ENCODE measurements at places on chromosomes 7 and 10.
A peak's percentile ranks its signal among the peaks of the same experiment; 100 is the strongest.

DNA sequence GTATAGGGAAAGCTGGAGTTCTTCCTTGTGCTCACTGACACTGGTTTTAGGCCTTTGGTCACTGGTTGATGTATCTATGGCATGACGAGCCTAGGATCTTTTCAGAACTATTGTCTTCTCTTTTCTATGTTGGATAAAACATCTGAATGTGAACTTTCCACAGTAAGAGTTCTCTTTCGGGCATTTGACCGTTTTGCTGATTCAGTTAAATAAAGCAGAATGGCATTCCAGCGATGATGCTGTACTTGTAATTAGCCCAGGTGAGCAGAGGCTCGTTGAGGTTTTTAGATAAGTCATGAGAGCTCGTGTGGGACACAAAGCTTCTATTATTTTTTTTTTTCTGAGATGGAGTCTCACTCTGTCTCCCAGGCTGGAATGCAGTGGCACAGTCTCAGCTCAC, 160.2 kb upstream of the DPP6 start:
- DNase-seq: no peak

DNA sequence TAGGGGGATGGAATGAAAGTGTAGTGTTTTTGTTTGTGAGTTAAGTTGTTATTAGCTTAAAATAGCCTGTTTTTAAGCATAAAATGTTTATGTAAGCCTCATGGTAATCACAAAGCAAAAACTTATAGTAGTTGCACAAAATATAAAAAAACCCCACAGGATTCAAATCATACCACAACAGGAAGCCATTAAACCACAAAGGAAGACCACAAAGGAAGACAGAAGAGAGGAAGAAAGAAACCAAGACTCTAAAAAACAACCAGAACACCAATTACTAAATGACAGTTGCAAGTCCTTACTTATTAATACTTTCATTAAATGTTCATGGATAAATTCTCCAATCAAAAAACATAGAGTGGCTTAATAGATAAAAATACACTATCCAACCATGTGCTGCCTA, 63.6 kb downstream of the ANKRD7 start:
- peak; percentile 14 for DNase-seq

GRCh38 chr10:124318811-124319210, 99.9 kb downstream of the OAT start:
- no peak for DNase-seq

GRCh38 chr7:132956556-132956955, 125.3 kb downstream of the CHCHD3 start:
- DNase-seq: no peak

DNA sequence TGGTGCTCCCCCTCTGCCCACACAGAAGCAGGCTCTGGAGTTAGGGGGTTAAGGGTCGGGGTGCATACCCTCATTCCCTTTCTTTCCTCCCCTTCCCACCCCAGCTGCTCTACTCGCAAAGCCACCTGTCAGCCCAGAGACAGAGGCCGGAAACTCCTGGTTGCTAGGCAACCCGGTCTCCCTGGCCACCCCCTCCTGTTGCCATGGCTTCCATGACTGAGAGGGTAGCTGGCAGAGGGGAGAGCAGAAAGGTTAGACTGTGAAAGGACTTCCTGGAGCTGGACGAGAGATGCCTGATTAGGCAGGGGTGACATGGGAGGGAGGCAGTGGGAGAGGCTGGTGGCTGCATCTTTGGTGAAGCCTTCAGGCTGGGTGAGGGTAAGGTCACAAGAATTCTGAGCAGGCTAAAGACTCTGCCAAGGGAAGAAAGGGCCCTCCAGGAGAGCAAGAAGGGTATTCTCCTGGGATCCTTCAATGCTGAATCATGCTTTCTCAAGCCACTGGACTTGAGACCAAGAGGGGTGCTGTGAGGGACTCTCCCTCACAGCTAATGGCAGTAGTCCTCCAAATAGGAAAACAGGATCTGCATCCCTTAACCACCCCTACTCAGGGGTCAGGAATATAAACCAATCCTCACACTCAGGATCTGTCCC, 5.4 kb downstream of the PSD start:
- DNase-seq: no peak

DNA sequence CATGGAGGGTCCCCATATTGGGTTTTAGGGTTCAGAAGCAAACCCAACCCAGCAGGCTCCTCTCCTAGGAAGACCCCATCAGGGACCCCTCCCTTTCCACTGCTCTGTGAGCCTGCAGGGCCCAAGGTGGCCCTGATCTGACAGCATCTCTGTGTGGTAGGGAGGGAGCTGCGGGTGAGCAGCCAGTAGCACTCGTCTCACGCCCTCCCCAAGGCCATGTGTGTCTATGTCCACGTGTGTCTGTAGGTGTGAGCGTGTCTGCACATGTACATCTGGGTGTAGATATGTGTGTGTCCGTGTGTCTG, 103.5 kb upstream of the FAM20C start:
- DNase-seq: no peak

DNA sequence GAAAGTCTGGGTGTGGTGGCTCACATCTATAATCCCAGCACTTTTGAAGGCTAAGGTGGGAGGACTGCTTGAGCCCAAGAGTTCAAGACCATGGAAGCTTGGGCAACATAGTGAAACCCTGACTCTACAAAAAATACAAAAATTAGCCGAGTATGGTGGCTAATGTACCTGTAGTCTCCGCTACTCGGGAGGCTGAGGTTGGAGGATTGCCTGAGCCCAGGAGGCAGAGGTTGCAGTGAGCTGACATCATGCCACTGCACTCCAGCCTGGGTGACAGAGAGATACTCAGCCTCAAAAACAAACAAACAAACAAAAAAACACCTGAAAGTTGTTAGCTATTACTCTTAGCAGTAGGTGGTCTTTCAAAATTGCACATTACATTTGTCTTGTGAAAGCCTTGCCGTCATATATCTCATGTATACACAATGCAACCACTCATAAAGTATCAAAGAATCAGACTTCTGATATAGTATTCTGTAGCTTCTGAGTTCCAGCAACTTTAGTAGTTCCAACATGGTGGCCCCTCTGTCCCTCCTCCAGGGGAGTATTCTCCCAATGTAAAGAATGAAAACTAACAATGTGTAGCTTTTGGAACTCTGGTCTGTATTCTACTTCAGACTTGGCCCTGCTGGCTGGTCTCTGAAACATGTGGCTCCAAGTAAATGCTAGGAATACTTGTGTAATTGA, 101.5 kb downstream of the ZNF92 start:
- no peak for DNase-seq

DNA sequence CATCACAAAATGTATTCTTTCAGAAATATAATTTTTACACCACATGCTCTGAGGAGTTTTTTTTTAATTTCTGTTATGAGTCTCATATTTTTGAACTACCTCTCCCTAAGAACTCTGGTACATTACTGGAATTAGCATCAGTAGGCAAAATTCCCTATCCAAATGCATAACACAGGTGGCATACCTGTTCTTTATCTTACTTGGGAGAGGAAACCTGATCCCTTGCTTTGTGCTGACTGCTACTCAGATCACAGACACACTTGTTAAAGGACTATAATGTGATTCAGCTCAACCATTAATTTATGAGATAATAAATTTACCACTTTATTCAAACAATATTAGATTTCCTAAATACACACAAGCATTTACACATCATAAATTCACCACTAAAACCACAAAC, 617.2 kb downstream of the GRM8 start:
- DNase-seq: no peak

DNA sequence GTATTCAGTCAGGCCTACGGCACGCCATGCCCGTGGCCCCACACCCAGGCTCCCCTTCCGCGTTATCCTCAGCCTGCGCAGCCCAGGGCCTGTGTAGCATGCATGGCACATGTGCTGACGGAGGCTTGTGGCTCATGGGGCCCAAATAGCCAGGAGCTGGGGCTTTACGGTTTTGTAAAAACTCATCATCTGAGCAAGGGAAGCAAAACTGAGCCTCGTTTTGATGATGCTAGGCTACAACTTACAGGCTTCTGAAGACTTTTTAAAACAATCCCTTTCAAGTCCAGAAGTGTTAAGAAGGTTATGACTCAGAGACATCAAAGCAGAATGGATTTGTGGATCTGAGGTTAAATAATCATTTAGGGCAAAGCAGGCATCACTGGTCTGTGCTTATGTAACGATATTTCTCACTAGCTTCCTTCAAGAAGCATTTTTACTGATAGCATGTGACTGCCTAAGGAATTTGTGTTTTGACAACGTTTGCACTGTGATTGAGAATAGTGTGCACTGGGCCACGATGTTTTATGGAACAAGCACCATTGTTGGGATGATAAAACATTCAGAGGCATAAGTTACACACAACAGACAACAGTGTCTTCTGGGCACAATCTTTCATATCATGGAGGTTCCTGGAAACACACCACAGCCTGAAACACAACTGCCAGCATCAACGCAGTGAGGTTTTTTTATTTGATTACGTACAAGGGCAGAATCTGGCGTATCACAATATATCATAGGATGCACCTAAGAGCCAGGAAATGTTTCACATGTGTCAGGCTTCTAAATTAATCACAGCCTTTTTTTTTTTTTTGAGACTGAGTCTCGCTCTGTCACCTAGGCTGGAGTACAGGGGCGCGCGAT, 274.3 kb downstream of the CCDC3 start:
- DNase-seq: no peak

DNA sequence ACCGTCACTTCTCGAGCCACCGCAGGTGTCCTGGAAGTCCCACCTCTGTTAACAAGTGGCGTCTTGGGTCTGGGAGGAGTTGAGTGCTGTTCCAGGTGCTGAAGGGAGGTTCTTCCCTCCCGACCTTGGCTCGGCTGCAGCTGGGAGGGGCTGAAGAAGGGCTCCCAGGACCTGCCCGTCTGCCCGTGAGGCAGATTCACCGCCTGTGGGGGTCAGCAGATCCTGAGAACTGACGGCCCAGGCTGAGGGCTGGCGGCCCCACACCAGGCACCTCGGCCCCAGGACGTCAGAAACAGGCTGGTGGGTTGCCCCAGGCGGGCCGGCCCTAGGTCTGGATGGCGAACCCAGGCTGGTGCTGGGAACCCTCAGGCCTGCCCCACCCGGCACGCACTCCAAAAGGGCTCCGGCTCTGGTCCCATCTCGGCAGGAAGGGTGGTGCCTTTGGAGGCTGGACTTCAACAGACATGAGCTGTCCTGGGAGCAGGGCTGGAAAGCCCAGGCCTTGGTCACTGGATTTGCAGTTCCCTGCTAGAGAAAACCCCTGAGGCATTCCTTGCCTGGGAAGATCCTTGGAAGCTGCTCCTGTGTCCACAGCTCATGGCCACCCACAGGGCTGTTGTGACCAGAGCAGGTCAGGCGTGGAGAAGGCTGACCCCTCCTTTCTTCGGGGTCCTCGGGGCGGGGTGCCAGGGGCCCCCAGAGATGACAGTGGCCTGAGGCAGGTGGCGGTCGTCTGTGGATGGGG, 42.6 kb upstream of the CFAP46 start:
- no peak for DNase-seq

- peak; percentile 21 for DNase-seq
Measured at GRCh38 chr7:127107601-127108007, 145.1 kb downstream of the GRM8 start.

DNA sequence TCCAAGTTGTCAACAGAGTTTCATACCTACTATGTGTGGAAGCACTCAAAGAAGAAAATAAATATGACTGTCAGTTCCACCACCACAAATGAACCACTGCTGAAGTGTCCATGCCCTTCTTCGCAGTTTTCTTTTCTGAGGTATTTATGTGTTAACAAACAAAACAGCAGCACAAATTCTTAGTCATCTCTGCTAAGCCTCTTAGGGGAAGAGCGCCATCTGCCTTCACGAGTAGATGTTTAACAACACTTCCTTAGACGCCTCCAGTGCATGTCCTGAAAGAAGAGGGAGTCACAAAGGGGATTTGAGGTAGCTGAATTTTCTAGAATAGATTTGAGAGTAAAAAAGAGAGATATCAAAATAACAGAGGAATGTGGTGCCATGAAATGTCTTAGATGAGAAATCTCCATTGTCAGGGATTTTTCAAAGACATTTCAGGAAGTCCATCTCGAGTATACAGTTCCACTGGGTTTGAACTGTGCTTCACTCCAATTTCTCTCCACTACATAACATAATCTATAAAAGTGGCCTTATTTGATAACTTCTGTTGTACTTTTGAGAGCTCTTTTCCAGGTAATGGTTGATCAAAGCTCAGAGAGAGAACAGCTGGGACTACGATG, 775.3 kb upstream of the POM121L12 start:
- DNase-seq: no peak

DNA sequence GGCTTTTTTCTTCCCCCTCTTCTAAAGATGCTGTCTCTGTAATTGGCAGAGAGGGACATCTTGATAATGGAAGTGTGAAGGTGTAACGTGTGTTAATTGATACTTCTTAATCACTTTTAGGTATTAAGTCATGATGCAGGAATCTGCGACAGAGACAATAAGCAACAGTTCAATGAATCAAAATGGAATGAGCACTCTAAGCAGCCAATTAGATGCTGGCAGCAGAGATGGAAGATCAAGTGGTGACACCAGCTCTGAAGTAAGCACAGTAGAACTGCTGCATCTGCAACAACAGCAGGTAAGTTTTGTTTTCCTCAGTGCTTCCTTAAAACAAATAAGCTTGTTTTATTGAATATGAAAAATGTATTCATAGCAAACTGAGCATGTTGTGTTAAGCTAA, 11.8 kb downstream of the FOXP2 start:
- DNase-seq: no peak

DNA sequence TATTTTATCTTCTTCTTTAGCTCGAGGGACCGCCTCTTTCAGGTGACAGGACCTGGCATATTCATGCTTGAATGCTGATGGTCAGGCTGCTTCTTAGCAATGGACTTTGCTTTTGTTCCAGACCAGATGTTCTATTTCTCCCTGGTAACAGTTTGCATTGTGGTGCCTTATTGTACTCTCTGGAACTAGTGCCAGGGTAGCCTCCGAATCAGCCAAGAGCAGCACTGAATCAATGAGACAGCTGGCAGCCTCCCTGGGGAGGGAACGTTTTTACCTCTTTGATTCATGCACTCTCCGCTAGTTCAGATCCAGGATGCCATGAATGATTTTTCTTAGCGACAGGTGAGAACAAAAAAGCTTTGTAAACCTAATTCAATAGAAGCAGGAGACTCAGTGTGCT, 54.1 kb upstream of the NXPH1 start:
- no peak for DNase-seq

DNA sequence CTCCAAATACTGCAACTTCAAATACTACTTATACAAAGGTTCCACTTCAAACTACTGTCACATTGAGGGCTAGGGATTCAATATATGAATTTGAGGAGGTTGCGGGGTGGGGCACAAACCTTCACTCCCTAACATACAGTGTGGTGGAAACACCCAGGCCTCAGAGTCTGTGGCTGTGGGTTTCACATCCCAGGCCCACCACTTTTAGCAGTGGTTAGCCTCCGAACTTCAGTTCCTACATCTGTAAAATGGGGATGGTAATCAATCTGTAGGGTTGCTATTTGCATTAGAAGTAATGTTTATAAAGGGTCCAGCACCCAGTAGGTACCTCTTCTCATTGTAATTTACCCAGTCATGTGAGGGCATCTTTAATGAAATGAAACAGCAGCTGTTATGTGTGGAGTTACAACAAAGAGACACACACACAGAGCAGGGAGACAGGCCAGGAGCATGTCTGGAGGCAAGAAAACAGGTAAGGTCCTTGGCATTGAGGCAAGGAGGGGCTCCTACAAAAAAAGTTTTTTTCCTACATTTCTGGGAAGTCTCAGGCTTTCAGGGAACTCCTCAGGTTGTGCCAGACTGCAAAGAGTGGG, 570.9 kb downstream of the LRMDA start:
- no peak for DNase-seq

GRCh38 chr10:29150010-29150409, 138.9 kb upstream of the LYZL1 start:
- DNase-seq: no peak

Measured in CMK (cell line).